PC-3 (cell line): ENCODE measurements at places on chromosomes 4 and X. TPM values are rescaled to one million over a fixed set of nuclear protein-coding genes. Genes with fewer than 3 reads are reported as not detected.
A peak's percentile ranks its signal among the peaks of the same experiment; 100 is the strongest.

DNA sequence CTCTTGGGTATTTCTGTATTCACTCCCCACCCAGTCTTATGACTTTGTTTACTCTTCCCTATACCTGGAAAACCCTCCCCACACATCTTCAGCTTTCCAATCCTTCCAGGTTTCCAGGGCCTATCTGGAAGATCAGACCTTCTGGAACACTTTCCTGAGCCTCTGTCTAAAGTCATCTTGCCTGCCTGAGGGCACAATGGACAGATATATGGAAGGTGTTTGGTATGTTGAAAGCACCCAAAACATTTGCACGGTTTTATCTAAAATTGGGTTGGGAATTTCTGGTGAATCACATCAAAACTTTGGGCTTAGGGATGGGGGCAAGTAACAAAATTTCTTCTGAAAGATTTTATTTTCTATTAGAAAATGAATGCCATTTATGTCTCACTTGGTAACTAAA lies 16.0 kb downstream of the CLDN2 start:
- no peak for DNase-seq

DNA sequence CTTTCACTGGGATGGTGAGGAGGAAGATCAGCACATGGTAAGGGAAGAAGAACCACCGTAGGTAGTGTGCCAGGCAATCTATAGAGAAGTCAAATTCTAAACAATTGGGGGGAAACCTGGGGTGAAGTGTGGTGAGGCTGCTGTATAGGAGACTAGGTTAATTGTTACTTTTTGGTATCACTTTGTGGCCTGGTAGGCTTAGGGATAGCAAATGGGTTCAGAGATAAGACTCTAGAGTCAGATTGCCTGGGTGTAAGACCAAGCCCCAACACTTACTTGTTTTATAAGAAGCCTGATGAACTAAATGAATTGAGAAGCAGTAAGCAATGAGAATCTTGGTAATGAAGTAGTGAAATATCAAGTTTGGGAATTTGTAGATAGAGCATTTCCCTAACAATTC lies 8.7 kb downstream of the SMAD1 start:
- DNase-seq: no peak

GLUD2 gene
- total RNA-seq: 0.29 and 0.40 TPM in 2 replicates

- no peak for DNase-seq
Measured at GRCh38 chrX:44898411-44899221, 25.6 kb downstream of the KDM6A start.

GRCh38 chr4:89572224-89572858 lies 264.6 kb downstream of the SNCA start:
- DNase-seq: no peak

DNA sequence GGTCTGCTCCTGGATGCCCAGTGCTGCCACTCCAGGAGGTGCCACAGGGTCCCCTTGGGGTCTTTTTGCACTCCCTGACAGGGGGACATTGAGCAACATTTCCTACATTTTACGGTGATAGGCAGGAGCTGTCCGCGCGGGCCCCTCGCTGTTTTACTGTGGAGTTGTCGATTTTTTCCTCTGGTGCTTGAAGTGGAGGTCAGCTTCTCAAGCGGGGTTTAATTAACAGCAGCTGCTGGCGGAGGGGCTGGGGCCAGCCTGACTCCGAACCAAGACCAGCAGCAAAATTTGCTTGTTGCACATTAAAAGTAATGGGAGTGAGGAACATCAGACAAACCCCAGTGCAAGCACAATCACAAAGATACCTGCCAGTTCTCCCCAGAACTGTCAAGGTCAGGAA lies 13.2 kb upstream of the SH3TC1 start:
- DNase-seq: no peak

GRCh38 chr4:95086551-95086950 lies 328.8 kb downstream of the BMPR1B start:
- peak; percentile 89 for DNase-seq

JAKMIP1 gene
- 0.04 and 0.75 TPM in 2 replicates for total RNA-seq

GRCh38 chrX:131262738-131263679 lies 26.1 kb downstream of the IGSF1 start:
- peak; percentile 47 for DNase-seq

DNA sequence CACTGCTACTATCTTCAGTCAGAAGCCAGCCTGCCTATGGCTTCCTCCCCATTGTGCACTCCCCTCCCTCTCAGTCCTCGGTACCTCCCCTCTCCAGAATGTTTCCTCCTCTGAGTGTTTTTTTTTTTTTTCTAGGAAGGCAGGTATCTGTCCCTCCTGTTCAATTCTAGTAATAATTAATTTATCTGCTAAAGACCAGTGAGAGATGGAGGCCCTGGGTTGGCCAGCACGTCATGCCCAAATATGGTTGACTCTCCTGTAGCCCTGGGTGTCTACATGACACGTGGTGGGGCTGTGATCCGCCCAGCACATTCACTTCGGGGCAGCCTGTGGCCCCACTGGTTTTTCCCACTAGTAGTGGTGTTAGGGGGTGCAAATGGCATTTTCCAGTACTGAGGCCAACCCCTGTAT lies 1.8 kb downstream of the FLNA start:
- DNase-seq: no peak

- no peak for DNase-seq
Measured at GRCh38 chr4:55592014-55592413, at the start of gene PDCL2. PDCL2 (minus strand) TSS chr4:55592245; CDS start chr4:55592109, 136 bp downstream.

- no peak for DNase-seq
Measured at GRCh38 chr4:1459081-1459721, 53.0 kb upstream of the NKX1-1 start.

- DNase-seq: peak; percentile 79
Measured at GRCh38 chr4:53508446-53508845, 82.8 kb downstream of the LNX1 start.

- DNase-seq: no peak
Measured at GRCh38 chr4:19930742-19931141, 321.0 kb upstream of the SLIT2 start.

DNA sequence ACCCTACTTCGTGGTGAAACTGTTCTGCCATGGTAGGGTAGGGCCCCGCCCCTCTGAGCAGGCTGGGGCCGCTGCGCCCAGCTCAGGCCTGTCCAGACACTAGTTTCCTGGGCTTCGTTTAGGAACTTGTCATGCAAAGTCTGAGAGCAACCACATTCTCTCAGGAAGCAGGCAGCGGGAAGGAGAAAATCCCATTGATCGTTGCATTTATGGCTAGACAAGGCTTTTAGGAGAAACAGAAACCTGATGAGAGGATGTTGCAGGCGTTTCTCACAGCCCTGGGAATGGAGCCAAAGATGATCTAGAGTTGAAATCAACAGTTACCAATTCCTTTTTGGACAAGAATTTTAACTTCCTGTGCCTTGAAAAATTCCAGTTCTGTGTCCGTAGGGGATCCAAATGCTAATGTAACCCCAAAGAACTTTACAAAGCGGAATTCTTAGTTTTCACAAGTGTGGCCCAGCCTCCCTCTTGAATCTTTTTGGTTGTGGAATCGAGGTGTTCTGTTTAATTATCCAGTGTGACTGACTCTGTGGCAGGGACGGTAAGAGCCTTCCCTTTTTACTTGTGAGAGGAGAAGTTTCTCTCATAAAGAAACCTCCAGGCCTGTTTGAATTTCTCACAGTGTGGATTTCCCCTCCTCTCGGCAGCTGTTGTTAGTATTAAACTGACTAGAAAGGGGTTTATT lies 4.5 kb upstream of the CXCL9 start:
- peak; percentile 61 for DNase-seq

BANK1 gene
- total RNA-seq: 1.5 and 1.8 TPM in 2 replicates

KLHL4 gene
- 1.0 and 1.1 TPM in 2 replicates for total RNA-seq

- DNase-seq: no peak
Measured at GRCh38 chrX:17860811-17861488, at the start of gene RAI2. RAI2 (minus strand) TSS chrX:17861298; CDS start chrX:17802010, 59,288 bp downstream.

- DNase-seq: no peak
Measured at GRCh38 chr4:72377491-72378194, 191.4 kb downstream of the ADAMTS3 start.

MAGEC1 gene
- not detected in 2 replicates for total RNA-seq

DNA sequence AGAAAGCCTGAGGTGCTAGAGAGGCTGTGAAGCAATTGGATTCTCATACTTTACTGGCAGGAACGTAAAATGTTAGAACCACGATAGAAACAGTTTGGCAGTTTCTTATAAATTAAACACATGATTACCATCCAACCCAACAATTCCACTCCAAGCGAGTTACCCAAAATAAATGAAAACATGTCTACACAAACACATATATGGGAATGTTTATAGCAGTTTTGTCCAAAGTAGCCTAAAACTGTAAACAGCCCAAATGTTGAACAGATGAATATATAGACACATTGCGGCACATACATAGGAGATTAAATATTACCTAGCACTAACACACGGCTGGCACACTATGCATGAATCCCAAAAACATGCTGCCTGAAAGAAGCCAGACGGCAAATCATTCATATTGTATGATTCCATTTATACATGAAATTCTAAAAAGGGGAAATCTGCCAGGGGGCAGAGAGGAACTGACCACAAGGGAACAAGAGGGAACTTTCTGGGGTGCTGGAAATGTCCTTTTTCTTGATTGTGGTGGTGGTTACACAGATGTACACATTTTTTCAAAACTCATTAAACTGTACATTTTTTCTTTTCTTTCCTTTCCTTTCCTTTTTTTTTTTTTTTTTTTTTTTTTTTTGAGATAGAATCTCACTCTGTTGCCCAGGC lies 50.4 kb upstream of the SLC25A4 start:
- DNase-seq: no peak

- peak; percentile 72 for DNase-seq
Measured at GRCh38 chr4:77697860-77698590, 92.4 kb downstream of the CXCL13 start.

TRIM61 gene
- total RNA-seq: not detected in 2 replicates

- DNase-seq: no peak
Measured at GRCh38 chr4:182067828-182068227, 175.4 kb upstream of the TENM3 start.

- peak; percentile 15 for DNase-seq
Measured at GRCh38 chr4:109294006-109294405, 8.5 kb downstream of the COL25A1 start.

AFM gene
- total RNA-seq: not detected in 2 replicates

- no peak for DNase-seq
Measured at GRCh38 chrX:82141942-82142341, 940.0 kb downstream of the SH3BGRL start.
